Glutamatergic neuron (in vitro differentiated cells): ENCODE measurements at places on chromosomes 1 and 21.

GRCh38 chr1:25026730-25027450 lies 96.8 kb upstream of the RUNX3 start:
- no peak for DNase-seq

DNA sequence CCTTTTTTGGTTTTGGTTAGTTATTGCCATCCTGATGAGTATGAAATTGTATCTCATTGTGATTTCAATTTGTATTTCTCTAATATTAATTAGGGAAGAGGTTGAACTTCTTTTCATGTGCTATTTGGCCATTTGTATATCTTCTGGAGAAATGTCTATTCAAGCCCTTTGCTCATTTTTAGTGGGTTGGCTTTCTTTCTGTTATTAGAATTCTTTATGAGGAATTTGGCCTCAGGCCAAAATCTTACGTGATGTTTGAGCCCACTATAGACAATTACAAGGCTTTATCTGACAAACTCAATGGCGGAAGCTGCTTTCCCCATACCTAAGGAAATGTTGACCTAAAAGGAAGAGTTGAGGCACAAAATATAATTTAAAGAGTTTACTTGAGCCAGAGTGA lies 32.9 kb downstream of the IVNS1ABP start:
- no peak for DNase-seq

GRCh38 chr1:94661431-94661932 lies 119.9 kb upstream of the F3 start:
- no peak for DNase-seq

DNA sequence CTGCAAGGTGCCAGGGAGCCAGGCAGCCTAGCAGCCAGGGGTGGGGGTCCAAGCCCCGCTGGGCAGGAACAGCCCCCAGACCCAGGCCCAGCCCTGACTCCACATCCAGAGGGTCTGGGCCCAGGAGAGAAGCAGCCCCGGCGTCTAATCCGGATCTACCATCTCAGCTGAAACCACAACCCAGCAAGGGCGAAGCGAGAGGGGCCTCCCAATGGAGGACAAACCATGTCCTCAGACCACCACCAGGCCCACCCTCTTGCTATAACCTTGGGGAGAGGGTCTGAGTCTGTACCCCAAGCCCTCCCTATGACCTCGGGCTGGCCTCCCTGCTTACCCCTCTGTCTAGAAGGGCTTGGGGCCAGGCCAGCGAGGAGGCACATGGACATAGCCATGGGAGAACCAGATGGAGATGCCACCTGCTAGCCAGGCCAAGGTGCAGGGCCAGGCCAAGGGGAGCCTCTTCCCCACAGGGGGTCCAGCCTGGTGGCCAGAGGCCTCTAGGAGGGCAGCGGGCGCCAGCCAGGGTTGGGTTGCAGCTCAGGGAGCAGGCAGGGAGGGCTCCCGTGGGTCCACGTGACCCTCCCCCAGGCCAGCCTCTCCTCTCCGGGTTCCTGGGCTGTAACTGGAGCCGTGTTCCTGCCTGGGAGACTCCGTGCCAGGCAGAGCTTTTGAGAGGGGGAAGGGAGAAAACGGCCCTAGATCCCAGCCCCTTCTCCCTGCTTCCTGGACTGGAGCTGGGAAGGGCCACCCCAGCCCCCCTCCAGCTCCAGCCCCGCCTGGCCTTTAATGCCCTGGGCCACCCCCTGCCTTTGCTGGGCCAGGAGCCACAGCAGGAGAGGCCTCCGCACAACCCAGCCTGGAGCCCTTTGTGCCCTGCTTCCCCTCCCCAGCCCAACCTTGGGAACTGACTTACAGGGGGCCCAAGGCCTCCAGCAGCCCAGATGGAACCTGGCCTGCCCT lies 2.5 kb downstream of the WNT9A start:
- DNase-seq, result no peak

DNA sequence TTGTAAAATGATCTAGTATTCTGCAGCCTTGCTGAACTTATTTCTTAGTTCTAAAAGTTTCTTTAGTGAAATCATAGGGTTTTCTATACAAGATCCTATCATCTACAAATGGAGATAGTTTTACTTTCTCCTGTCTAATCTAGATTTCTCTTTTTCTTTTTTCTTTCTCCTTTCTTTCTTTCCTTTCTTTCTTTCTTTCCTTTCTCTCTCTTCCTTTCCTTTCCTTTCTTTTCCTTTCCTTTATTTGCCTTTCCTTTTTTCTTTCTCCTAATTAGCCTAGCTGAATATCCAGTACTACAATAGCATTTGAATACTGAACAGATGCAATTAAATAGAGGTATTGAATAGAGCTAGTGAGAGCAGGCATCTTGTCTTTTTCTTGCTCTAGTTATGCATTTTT lies 186.6 kb upstream of the SPAG17 start:
- DNase-seq, result no peak

DNA sequence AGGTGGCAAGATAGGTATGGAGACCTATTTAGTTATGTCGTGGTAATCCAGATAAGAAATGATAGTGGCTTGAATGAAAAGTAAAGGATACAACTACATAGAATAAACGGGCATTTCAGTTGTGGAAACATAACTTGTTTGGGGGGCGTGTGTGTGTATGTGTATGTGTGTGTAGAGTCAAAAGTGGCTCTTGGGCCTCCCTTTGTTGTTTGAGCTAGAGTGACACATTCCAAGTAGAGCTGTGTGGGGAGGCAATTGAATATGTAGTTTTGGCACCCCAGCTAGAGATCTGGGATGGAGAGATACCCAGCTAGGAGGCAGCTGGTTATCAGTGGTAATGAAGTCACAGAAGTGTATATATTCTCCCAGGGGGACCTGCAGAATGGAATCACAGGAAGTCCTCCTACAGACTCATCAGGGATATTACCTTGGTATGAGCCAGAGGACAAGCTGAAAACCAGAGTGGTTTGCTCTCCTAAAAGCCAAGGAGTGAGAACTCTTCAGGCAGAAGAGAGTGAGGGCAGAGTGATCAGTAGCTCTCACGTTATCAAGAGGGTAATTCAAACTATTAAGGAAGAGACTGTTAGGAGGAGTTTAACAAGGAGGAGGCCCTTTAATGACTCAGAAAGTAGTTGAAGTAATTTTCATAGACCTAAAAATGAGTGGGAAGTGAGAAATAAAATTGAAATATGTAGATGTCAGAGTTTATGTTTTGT lies 5.1 kb downstream of the CR1L start:
- no peak for DNase-seq

DNA sequence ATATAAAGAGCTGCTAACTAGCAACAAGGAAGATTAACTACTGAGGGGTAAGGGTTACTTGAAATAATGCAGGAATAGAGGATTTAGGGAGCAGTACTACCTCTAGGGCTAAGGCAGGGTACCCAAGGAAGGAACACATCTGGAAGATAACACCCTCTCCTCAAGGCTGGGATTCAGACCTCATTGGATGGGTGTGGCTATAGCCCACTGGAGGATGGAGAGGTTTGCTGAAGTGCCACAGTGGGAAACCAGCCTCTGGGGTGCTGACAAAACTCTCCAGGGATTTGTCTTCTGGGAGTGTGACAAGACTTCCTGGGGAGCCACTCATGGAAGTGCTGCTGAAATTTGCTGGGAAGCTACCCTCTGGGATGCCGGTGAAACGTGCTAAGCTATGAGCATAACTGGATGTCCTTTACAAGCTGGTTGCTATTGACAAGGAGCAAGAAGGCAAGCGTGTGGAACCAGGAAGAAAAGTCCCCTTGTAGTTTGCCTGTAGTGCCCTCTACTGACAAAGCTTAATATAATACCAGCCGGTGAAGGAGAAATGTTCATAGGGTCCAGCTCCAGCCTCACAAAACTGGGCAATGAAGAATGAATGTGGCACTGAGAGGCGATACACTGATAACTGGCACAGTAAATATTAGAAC lies 122.8 kb upstream of the USP24 start:
- DNase-seq, result no peak

GRCh38 chr1:66770694-66771093 lies 18.4 kb downstream of the DYNLT5 start:
- DNase-seq, result no peak

- no peak for DNase-seq
Measured at GRCh38 chr1:19698181-19698580, 33.5 kb downstream of the HTR6 start.

DNA sequence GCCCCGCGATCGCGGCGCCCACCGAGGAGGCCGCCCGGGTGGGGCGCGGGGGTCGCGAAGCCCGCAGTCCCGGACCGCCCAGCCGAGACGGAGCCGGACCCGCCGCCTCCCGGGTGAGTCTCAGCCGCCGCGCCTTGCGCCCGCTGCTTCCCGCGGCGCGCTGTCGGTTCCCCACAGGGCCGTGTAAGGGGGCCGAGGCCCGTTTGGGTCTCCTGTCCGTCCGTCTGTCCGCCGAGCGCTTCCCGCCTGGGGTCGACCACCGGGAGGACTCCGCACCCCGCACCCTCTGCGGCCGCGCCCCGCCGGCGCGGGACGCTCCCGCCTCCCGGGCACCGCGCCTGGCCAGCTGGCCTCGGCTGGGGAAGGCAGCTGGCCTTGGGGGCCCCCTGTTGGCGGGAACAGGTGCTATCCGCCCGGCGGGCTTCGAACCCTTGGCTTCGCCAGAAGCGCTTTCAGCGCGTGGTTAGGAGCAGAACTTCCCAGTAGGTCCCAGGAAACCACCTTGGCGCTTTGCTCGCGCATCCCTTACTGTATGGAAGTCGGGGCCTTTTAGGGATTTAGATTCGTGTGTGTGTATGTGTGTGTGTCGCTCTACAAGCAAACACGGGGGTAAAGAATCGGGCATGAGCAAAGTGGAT lies 414 bp downstream of the TMEM51 start:
- peak; percentile 81 for DNase-seq

DNA sequence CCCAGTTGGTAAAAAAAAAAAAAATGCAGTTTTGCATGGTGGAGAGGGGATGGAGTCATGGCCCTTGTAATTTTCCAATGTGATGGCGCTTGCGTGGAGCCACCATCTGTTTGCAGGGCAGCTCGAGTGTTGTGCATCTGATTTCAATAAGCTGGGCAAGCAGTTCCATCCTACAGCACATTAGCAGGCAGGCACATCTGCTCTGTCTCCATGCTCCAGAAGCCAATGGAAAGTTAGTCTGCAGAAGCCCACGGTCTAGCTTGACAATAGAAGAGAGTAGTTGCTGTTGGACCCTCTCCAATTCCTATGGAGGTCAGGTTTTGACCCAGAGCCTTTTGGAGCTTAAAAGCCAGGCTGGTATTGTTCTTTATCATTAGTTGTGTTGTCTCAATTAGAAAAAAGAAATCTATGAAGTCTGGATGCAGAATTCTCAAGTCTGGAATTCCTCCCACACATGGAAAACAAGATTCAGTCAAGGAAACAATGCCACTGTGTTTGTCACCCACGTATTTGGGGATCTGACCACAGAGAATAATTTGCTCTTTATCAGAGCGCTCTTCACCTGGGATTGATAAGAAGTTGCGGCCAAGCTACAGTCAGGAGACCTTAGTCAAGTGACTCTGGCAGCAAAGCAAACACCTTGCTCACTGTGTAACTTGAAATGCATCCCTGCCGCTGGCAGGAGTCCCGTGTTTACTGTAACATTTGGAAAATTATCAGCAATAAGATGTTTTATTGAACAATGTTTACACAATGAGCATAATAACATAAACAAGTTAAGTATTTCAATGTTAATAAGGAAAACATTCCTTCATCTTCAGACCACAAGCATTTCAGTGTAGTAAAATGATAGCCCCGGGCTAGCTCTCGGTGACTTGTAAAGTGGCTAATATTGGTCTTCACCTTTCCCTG lies 20.7 kb downstream of the NGF start:
- DNase-seq, result peak; percentile 49

GRCh38 chr1:155645034-155645598 lies 35.1 kb downstream of the MSTO1 start:
- no peak for DNase-seq

DNA sequence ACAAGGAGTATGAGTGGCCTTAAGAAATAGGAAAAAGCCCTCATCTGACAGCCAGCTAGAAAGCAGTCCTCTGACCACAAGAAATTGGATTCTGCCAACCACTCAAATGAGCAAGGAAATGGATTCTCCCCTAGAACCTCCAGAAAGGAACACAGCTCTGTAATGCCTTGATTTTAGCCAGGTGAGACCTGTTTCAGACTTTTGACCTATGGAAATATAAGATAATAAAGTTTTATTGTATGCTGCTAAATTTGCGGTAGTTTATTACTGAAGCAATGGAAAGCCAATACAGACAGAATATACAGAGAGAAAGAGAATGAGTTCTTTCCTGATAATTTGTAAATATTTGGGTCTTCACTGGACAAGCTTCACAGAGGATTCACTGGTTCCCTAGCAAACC lies 28.8 kb upstream of the SELE start:
- no peak for DNase-seq

DNA sequence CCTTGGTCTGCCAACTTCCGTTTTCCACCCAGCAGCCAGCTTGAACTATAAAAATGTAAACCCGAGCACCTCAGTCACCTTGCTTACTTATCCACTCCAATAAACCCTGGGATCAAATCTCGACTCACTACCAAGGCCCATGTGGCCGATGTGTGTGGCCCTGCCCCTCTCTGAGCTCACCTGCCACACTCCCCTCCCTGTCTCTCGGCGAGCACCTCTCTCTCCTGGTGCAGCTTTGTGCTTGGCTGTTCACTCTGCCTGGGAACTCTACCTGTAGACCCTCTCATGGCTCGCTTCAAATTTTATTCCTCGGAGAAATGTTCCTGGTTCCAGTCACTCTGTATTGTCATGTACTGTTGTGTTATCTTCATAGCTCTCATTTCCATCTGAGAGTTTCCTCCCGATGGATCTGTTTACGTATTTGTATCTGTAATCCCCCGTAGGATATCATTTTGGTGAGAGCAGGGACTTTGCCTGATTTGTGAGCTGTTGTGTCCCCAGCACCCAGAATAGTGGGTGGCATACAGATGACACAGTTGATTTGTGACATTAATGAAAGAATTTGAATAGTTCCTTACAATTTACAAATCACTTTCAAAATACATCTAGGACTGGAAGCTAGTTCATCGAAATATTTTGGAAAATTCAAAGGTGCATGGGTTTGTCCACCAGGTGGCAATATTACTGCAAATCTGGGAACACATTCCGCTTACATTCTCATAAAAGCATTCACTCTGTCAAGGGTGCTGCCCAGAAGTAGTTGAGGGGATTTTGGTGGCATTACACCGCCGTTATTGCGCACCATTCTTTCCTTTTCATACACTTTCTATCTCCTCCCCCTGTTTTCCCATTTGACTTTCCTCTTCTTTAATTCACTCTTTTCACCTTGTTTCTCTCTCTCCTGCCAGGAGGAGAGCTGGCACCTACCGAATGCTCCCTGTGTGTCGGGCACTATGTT lies 95.3 kb downstream of the ABCA4 start:
- DNase-seq, result no peak

- DNase-seq, result no peak
Measured at GRCh38 chr1:10646347-10646861, 150.0 kb downstream of the CASZ1 start.

- DNase-seq, result no peak
Measured at GRCh38 chr1:151729966-151730291, 8.6 kb downstream of the RIIAD1 start.

DNA sequence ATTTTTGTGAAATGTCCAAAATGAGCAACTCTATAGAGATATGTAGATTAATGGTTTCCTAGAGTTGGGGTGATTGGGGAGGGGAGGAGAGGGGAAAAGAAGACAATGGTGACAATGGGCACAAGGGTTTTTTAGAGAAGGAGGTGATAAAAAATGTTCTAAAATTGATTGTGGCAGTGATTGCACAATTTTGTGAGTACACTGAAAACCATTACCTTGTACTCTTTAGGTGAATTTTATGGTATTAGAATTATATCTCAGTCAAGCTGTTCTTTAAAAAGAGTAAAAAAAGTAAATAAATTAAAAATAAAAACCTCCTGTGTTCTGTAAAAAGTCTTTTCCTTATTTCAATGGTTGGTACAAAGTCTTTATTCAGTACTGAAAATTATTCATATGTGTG lies 330.2 kb downstream of the PTBP2 start:
- DNase-seq, result no peak
